ENCODE measurements at places on chromosomes 11 and 22.

DNA sequence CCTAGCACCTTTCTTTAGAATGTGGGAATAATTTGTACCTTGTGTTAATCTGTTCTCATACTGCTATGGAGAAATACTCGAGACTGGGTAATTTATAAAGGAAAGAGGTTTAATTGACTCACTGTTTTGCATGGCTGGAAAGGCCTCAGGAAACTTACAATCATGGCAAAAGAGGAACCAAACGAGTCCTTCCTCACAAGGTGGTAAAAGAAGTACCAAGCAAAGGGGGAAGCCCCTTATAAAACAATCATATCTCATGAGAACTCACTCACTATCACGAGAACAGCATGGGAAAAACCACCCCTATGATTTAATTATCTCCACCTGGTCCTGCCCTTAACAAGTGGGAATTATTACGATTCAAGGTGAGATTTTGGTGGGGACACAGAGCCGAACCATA, 127.1 kb upstream of the ANO3 start:
- no peak for DNase-seq

- DNase-seq, result no peak
Observed at GRCh38 chr22:38246692-38247091, 26.1 kb downstream of the TMEM184B start.

DNA sequence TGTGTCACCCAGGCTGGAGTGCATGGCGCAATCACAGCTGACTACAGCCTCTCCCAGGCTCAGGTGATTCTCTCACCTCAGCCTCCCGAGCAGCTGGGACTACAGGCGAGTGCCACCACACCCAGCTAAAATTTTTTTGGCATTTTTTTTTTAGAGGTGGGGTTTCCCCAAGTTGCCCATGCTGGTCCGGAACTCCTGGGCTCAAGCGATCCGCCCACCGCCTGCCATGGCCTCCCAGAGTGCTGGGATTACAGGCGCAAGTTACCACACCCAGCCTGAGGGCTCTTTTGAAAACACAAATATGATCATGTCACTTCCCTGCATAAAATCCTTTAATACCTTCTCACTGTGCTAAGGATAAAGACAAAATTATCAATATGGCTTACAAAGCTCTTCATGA, 88.1 kb downstream of the MAML2 start:
- DNase-seq, result no peak

DNA sequence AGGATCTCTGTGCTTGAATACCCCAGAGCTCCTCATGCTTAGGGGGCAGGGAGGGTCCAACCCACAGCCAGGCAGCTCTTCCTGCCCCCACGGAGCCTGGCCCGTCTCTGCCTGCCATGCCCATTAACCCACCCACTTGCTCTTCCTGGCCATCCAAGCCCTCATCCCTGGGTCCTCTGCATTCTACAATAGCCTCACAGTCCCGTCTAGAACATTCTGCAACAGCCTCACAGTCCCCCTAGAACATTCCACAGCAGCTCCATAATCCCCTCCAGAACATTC, 15.1 kb downstream of the TSPAN32 start:
- DNase-seq, result no peak

DNA sequence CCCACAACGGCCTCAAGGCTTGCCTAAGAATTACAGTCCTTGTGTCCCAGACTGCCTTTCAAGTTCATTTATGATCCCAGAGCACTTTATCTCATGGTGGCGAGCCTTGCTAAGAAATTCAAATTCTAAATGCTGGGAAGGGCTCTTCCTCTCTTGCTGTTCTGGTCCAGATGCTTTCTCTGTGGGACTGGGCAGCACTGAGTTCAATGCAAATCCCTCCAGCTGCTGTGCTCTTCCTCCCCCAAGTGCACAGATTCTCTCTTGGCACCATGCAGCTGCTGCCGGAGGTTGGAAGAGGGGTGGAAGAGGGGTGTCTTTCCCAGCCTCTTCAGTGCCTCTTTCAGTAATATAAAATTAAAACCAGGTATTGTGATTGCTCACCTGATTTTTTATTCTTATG, 828.0 kb downstream of the DLG2 start:
- no peak for DNase-seq

- DNase-seq, result no peak
Observed at GRCh38 chr11:132742929-132743328, 789.4 kb downstream of the OPCML start.

DNA sequence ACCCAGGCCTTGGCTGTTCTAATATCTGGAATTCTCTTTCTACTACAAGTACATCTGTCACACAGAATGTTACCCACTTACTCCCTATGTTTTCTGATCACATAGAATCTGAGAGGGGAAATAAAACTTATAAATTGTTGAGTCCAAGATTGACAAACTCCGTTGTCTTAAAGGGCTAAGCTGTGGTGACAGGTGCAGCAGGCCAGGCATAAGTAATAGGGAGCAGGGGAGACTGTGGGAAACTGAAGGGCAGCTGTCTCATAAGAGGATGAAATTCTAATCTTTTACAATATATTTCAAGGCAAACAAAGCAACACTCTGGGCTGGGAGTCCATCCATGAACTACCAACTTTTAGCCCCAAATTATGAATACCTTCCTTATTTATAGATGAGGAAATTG, 133.9 kb downstream of the SLC1A2 start:
- no peak for DNase-seq

DNA sequence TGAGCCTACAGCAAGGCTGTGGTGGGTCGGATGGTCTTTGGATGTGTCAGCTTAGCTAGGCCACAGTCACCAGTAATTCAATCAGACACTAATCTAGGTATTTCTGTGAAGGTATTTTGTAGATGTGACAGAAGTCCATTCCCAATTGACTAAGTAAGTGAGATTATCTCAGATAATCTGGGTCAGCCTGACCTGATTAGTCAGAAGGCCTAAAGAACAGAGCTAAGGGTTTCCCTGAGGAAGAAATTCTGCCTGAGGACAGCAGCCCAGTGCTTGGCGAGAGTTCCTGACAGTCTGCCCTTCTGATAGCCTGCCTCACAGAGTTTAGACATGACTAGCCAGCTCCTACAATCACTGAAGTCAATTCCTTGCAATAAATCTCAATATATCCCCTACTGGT, 28.7 kb downstream of the GUCD1 start:
- no peak for DNase-seq
